T-helper 1 cell (primary cell): ENCODE measurements at places on chromosomes 6 and 20.

DNA sequence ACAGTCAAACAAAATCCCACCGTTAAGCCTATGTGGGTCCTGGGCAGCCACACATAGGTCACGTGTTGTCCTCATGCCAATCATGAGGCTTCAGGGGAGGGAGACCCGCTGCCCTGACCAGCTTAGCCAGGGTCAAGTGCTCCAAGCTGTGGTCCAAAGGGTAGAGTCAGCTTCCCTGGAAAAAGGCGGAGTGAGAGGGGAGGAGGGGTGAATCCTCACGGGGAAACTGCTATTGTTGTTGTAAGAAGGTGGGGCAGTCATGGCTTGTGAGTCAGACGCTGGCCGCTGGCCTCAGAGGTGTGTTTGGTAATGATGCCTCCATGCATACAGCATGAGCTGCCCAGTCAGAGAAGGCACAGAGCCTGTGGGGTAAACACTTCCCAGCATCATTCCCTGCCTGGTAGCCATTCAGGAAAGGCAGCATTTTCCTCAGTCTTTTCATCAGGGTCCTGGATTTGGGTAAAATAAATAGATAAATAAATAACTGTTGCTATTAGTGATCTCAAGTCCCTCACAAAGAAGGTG lies 8.7 kb downstream of the CST3 start:
- DNase-seq: no peak

GRCh38 chr6:79453558-79454042 lies 83.6 kb downstream of the LCA5 start:
- DNase-seq: no peak

- no peak for DNase-seq
Observed at GRCh38 chr20:3614466-3614865, 48.7 kb downstream of the GFRA4 start.

GRCh38 chr20:52405417-52405816 lies 213.8 kb upstream of the ZFP64 start:
- no peak for DNase-seq

DNA sequence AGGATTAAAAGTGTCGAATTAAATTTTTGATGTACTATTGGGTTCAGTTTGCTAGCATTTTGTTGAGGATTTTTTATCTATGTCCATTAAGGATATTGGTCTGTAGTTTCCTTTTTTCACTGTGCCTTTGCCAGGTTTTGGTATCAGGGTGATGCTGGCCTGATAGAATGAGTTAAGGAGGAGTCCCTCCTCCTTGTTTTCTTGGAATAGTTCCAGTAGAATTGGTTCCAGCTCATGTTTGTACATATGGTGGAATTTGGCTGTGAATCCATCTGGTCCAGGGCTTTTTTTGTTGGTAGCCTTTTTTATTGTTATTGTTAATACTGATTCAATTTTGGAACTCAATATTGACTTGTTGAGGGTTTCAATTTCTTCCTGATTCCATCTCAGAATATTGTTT lies 141.8 kb downstream of the SIM1 start:
- DNase-seq: no peak

DNA sequence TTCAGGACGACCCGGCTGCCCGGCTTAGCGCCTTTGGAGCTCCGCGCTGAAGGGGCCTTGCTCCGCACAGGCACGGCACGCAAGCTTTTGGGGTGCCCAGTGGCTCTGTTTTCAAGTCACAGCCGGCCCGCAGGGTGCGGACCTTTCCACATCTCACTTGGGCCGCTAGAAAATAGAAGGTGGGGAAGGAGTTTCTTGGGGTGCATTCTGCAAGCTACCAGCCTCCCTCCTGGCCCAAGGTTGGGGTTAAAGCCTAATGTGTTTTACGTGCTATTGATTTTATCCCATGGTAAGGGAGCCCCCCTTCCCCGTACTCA lies 561 bp downstream of the KAT14 start:
- DNase-seq: no peak

GRCh38 chr6:57283911-57284455 lies 33.4 kb upstream of the PRIM2 start:
- no peak for DNase-seq

DNA sequence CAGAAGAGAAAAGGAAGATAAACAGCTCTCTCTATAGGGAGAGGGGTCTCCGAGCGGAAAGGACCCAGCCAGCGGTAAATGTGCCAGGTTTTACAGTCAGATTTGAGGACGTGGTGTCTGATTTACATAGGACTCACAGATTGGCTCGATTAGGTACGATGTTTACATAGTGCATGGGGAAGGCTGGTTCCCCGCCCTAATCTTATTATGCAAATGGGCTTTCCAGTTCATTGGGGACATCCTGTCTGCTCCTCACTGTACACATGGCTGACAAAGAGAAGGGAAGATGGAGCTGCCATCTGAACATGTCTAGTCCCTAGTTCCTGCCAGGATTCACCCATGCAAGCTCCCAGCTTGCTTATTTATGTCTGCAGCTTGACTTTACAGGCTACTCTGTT lies 119.9 kb downstream of the RNF144B start:
- no peak for DNase-seq

DNA sequence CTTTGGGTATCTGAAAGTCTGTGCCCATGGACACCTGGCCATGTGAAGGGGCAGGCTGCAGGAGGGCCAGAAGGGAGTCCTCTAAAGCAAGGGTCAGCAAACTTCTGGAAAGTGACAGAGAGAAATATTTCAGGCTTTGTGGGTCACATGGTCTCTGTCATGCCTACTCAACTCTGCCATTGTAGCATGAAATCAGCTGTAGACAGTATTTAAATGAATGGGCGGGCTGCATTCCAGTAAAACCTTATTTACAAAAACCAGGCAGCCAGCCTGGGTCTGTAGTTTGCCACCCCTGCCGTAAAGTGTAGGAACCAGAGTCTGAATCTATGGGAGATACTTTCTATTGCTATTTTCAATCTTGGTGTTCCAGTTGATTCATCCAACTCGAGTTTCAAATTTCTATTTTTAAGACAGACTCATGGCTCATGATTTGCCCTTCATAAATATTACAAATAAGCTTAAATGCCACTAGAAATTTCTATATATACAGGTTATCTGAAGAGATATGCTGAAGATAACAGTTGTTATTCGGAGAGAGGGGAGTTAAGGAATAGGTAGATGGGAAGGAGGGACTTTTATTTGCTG lies 19.0 kb upstream of the ADGRF4 start:
- no peak for DNase-seq

- DNase-seq: no peak
Observed at GRCh38 chr20:3082306-3082951, 2.1 kb downstream of the AVP start.

GRCh38 chr6:109490713-109491112 lies 7.7 kb upstream of the ZBTB24 start:
- DNase-seq: no peak

- DNase-seq: no peak
Observed at GRCh38 chr20:38334016-38334415, 12.3 kb upstream of the LBP start.

DNA sequence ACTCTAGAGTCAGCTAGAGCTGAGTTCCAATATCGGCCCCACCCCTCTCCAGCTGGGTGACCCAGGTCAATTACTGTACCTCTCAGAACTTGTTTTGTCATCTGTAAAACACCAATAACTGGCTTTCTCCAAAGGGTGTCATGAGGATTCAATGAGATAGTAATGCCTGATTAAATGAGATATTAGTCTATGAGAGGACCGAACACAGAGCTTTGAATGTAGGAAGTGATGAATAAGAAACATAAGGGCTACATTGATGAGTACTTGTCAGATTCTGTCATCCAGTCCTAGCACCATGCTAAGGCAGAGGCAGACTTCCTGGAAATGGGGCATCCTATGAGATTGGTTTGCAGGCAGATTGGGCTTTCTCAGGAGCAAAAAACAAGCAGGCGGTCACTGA lies 20.2 kb downstream of the BPI start:
- DNase-seq: no peak

- DNase-seq: no peak
Observed at GRCh38 chr6:121856296-121856695, 420.9 kb downstream of the GJA1 start.

- no peak for DNase-seq
Observed at GRCh38 chr20:13205848-13206434, 15.1 kb upstream of the ISM1 start.

DNA sequence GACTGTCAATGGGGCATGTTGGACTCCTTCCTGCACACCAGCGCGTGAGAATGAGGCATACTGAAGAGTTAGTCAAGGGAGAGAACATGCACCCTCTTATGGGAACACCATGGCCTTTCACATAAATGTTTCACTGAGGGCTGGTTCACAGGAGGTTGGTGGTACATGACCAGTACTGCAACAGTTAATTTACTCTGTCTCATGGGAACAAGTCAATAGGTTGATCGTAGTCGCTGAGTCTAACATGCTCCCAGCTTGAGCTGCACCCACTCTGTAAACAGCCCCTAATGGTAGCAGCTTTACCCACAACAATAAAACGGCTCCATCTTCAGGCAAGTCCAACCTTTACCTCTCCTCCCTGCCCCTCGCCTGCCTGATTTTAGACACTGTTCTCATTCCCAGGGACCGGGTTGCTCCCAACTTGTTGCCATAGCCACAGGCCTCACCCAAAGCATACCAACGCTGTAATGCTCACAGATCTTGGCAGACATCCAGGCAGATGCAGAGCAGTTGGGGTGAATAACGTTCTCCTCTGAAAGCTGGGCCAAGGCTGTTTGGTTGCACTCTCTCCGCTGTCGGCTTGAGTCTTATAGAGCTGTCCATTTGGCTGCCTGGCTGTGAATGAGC lies 111.3 kb downstream of the LY86 start:
- DNase-seq: no peak
